ENCODE measurements at places on chromosomes 12 and 14. TPM values are rescaled to one million over a fixed set of nuclear protein-coding genes. Genes with fewer than 3 reads are reported as not detected.
A peak's percentile ranks its signal among the peaks of the same experiment; 100 is the strongest.

The CISTR gene
- total RNA-seq, result not detected

DNA sequence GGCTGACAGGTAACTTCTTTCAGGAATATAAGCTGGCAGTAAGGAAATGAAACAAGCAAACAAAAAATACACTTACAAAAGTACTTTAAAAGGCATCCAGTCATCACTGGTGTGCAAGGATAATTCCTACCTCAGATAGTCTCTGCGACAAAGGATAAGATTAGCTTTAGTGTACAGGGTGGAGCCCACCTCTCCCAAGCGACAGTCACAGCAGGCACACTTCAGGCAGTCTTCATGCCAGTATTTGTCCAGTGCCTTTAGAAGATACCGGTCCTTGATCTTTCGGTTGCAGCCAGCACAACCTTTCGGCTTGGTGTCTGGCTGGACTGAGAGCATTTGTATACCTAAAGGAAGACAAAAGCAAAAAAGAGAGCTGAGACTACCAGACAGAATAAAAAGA is 5.4 kb downstream of the LMO3 start:
- no peak for DNase-seq

DNA sequence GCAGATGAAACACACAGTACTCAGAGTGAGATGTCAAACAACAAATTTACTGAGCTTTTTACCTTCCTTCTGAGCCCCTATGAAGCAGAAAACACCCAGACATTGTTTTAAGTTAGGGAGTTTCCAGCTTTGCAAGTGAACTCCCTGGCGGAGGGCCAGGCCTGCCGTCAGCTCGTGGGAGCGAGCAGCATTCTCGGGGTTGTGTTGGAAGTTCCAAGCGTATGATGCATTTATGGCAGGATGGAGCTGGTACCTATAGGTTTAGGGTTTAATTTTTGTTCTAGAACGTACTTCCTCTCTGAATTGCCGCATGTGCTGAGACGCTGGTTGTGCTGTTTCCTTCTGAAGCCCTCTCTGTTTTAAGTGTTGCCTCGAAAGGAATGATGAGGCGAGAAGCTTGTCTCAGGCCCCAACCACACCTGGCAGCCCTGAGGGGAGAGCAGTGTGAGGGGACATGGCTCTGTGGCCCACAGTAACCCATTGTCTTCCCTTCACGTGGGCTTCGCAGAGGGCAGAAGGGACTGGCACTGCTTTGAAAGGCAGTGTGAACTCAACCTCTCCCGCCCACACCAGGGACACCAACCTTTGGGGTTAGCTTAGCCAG is 76.6 kb downstream of the SSPN start:
- DNase-seq, result peak; percentile 91

DNA sequence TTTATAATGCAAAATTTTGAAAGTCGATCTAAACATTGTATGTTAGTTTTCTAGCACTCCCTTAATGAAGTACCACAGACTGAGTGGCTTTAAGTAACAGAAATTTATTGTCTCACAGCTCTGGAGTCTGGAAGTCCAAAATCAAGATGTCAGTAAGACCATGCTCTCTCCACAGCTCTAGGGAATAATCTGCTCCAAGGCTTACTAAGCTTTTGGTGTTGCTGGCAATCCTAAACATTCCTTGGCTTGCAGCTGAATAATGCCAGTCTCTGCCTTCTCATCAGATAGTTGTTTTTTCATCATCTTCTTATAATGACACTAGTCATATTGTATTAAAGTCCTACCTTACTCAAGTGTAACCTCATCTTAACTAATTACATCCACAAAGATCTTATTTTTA is 102.2 kb downstream of the RASSF9 start:
- DNase-seq, result no peak
